ENCODE measurements at places on chromosomes 12 and 14.

GRCh38 chr14:38079268-38079667 is 128.4 kb upstream of the SSTR1 start:
- no peak for DNase-seq

- no peak for DNase-seq
These were observed 522.5 kb upstream of the ATXN7L3B start for GRCh38 chr12:74015118-74015517.

GRCh38 chr14:68788996-68789820 is 3.7 kb downstream of the ZFP36L1 start:
- DNase-seq, result peak; percentile 80

DNA sequence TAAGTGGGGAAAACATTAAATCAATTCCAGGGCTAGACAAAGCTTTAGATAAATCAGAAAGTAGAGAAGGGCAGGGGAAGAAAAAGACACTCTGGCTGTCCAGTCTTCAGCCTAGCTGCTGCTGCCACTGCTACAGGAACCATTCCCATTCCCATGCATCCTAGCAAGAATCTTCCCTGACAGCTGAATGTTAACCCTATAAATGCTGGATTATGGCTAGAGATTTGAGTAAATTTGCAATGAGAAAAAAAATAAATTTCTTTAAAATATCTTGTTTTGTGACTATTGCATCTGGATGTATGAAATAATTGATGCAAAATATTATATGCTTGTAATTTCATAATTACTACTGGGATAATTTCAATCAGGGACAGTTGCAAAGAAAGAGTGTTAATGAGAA is 15.0 kb upstream of the CDKN3 start:
- no peak for DNase-seq

DNA sequence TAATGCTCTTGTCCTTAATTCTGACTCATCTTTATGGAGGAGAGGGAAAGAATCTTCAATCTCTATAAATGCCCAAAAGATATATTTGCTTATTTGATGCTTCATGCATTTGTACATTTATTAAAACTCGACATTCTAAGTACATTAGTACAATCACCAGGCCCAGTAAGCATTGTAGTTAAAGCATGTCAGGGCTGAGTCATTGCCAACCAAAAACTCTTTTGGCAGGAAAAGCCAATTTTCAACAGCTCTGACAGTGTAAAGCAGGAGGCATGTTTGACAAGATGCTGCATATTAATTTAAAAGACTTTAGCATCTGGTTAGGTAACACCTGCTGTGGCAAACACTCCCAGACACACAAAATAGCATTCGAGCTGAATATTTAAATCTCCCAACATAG is 290.9 kb downstream of the PPFIA2 start:
- no peak for DNase-seq

DNA sequence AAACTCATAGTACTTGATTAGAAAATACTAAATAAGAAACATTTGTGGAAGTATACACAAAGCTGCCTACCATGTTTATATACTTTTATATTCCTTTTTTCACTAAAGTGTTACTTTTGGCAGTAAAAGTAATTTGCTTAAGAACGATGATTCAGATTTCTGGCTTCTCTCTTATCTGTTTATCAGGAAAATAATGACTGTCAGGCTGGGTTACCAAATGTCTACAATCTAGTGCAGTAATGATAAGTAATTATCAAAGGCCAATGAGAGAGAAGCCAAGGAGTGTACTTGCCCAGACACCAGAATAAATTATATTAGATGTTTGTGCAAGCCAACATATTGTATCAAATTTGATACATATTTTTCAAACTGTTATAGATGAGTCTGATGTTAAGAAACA is 113.4 kb downstream of the RALGAPA1 start:
- no peak for DNase-seq

DNA sequence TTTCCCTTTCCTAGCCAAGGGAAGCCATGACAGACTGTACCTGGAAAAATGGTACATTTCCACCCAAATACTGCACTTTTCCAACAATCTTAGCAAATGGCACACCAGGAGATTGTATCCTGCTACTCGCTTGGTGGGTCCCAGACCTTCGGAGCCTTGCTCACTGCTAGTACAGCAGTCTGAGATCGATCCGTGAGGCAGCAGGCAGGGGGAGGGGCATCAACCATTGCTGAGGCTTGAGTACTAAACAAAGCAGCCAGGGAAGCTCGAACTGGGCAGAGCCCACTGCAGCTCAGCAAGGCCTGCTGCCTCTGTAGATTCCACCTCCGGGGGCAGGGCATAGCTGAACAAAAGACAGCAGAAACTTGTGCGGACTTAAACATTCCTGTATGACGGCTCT is 218.8 kb downstream of the LRIG3 start:
- DNase-seq, result no peak

DNA sequence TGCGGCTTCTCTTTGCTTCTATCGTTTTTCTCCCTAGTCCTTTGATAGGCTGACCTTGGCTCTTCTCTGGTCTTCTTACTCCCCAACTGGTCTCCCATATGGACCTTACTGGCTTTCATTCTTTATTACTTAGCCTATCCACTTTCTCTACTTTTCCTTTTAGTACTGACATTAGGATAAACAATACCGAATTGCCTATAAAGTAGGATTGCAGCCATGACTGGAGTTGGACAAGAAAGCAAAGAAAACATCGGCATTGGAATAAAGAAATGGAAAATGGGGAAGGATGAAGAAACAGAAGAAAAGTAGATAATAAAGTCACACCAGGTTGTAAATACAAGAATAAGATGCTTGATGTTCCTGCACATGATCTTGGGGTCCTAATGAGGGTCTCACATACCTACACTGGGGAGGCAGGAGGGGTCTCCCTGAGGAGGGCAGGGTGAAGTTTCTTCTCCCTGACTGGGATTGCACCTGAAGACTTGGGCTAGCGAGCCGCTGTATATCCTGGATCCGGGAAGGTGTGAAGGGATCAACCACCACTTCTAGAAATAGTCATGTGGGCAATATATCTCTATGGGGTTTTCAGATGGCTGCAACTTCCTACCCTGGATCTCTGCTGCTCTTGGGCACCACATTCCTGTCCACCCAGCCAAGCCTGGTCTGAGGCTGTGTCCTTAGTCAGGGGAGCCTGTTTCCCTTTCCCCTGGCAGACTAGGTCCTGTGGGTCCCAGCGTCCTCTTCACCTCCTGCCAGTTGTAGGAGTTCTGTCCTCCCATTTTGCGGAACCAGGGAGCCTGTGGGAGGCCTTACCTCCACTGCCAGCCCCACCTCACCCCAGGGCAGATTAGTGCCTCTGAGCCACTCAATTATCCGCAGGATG is 13.1 kb downstream of the NKX2-1 start:
- no peak for DNase-seq

GRCh38 chr12:12612358-12612757 is 682 bp downstream of the CREBL2 start:
- DNase-seq, result peak; percentile 27

- no peak for DNase-seq
These were observed 2.0 kb downstream of the EEA1 start for GRCh38 chr12:92927055-92927435.

DNA sequence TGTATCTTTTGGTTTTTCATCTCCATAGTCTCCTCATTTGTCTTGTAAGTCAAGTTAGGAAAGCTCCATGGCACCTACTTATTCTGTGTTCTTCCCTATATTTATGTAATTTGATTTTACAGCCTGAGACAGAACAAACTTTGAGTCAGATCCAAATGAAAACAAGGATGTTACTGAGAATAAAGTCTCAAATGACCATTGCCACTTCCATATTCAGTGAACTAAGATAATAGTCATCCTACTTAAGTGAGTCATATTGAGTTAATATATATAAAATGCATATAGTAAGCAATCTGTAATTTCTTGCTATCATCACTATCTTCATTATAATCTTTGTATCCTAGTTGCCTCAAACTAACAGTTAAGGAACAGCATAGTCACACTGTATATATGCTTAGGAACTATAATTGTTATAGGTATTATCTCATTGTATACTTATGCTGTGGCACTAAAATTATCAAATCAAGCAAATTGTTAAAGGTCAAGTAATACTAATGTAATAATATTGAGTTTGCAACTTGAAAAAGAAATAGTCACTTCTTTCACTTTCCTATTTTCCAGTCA is 30.8 kb downstream of the TMTC3 start:
- no peak for DNase-seq

DNA sequence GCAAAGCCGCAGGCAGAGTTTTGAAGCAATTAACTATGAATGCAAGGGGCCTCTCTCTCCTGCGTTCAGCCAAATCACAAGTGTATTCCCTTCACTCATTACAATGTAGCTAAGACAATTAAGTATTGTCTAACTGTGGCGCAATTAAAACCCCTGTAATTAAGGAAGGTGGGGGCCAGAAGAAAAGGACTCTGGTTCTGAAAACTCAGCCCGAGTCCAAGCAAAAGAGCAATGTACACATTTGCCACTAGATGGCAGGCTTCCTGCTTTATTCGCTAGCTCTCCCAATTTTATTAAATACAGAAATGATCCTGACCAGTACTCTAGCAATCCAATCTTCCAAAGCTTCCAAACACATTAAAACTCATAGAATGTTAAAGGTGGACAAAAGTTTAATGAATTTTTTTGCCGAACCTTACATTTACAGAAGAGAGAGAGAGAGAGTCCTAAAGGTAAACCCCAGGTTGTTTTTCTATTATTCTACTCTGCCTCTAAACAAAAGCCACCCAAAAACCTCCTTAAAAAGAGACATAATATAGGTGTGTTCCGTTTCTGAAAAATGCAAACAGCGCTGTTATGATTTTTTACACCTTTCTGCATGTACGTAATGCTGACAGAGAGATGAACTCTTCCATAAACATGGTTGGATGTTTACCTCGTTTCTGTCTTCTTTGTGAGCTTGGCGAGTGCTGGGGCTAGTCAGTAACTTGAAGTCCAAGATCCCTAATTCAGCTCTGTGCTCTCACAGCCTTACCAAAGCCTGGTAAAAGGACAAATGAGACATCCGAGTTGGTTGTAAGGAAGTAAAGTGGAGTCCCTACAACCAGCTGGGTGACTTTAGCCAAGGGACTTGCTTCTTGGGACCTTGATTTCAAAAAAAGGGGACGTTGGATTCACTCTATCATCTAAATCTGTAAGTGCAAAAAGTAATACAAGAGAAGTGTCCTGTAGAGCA is 50.9 kb upstream of the VASH1 start:
- peak; percentile 65 for DNase-seq

DNA sequence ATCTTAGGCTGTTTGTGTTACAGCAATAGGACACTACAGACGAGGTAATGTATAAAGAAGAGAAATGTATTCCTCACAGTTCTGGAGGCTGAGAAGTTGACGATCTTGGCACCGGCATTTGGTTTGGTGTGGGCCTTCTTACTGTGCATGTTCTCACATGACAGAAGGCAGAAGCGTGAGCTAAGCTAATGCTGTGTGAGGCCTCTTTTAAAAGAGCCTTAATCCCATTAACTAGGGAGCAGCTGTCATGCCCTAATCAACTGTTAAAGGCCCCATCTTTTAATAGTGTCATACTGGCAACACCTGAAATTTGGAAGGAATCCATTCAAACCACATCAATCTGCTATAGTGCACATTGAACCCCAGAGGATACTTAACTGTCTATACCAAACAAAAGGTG is 992.9 kb downstream of the GALC start:
- DNase-seq, result no peak

DNA sequence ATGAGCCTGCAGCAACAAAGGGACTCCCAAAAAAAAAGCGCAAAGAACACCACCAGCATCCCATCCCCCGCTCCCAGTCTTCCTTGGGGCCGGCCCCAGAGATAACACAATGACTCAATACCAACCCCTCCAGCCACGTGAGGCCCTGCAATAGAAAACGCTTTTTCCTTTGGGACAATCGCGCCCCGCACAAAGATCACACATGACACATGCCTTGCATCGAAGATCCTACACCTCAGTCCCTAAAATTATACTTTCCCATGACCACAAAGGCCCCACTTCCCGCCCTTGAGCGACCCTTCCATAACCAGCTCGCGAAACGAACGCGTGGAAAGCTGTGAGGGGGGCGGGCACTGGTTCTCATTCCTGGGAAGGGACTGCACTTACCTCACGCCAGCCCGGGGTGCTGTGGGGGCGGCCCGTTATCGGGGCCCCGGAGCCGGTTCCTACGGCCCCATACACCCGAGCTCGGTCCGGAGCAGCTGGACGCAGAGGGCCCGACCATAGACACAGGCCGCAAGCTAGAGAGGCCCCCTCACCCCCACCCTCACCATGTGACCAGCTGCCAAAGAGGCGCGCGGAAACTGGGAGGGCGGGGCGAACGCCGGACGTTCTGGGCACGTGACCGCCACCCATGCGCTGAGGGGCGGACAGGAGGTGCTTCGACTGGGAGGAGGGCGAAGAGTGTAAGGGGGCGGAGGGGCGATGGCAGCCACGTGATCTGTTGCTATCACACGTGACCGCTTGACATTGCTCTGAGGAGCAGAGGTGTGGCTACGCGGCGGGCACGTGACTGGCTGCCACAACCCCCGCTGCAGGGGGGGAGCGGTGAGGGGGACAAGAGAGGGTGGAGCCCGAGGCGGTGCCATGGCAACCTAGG is at the start of gene CDK4:
TSS of gene CDK4 (minus strand) at position 523 of the 880 bp plus-strand sequence. CDS start 593 bp downstream, outside the sequence.
- DNase-seq, result peak; percentile 99

- no peak for DNase-seq
These were observed 63.6 kb upstream of the ELK3 start for GRCh38 chr12:96130396-96131059.

GRCh38 chr12:66092559-66093269 is 37.8 kb downstream of the LLPH start:
- DNase-seq, result no peak

DNA sequence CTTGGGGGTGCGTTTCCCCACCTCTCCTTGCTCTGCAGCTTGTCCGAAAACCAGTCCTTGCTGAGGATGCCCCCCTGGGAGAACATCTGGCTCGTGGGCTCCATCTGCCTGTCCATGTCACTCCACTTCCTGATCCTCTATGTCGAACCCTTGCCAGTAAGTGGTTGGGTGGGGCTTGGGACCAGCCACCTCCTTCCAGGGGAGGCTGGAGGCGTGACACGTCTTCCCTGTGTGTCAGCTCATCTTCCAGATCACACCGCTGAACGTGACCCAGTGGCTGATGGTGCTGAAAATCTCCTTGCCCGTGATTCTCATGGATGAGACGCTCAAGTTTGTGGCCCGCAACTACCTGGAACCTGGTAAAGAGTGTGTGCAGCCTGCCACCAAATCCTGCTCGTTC is 57.5 kb downstream of the ANAPC7 start:
- DNase-seq, result no peak

DNA sequence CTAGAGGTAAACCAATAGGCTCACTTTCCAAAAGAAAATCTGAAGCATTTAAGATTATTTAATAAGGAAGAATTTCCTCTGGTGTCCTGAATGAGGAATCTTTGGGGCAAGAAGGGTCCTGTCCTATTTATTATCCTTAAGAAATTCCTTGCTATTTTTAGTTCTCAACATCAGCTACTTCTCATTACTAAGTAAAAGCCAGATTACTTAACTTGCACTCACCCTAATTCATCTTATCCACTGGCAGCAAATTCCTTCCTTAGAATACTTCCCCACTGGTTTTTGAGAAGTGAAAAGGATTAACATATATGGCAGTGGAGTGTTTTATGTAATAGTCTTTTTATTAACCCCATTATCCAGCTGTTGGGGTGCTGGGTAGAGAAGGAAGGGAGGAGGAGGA is 767.7 kb downstream of the DIO2 start:
- DNase-seq, result no peak

GRCh38 chr14:93688239-93688666 is 100.0 kb downstream of the PRIMA1 start:
- DNase-seq, result no peak

GRCh38 chr14:77498120-77498979 is at the start of gene ISM2:
Gene ISM2 (minus strand): TSS chr14:77498816. CDS start chr14:77498793, 23 bp downstream.
- no peak for DNase-seq

GRCh38 chr14:99426813-99427346 is 53.8 kb downstream of the SETD3 start:
- no peak for DNase-seq

- DNase-seq, result no peak
These were observed 126.9 kb downstream of the TTC8 start for GRCh38 chr14:88951370-88951769.
